Activated CD8-positive, alpha-beta memory T cell treated with anti-CD3 and anti-CD28 coated beads for 24 hours (primary cell): ENCODE measurements at places on chromosomes 7 and 10.

- no peak for DNase-seq
Observed at GRCh38 chr10:89684604-89685003, 16.8 kb upstream of the KIF20B start.

DNA sequence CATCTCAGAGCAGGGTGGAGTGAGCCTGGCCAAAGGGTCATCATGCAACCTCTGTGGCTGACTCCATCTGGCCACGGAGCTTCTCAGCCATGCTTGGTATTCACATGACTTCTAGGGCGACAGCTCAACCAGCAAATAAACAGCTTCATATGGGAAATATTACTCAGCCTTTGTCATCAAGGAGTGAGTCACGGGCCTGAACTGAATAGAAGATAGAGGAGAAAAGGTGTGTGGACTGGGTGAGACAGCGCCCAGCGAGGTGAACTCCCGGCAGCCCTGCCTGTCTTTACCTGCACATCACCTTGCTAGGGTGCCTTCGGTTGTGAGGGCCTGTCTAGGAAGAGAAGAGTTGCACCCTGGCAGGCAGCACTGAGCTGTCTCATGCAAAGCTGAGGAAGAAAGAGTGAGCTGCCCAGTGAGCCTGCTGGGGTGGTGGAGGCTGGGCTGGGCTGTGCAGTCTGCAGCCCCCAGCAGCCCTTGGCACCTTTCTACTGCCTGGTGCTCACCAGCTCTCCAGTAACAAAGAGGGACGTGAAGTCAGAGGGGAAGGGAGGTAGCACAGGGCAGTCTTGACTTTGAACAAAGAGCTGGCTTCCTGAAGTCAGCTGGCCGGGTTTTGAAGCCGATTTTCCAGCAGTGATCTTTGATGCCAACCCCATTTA, 114.2 kb downstream of the EGFR start:
- no peak for DNase-seq

DNA sequence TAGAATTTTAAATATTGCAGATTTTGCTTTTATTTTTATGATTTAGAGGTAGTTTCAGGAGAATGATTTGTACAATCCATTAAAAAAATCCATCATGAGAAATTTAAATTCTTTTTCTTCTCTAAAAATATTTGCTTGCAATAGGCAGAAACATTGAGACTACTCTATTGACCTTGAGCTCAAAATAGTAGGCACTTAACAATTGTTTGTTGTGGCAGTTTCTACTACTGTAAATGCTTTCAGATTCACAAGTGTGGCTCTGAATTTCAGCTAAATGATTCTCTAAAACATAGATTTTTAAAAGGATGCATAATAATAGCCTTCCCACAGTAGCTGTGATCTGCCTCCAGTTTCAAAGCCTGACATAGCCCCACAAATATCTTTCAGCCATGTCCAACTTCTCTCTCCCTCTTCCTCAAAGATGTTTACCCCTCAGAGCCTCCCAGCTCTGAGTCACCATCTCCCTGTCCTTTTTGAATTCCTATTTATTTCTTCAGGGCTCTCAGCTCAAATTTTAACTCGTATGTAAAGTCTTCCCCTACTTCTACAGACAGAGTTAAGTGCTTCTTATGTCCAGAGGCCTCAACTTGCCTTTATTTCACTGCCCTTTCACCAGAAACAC, 160.5 kb downstream of the AOAH start:
- no peak for DNase-seq

- no peak for DNase-seq
Observed at GRCh38 chr10:29479981-29480954, 154.5 kb downstream of the SVIL start.

DNA sequence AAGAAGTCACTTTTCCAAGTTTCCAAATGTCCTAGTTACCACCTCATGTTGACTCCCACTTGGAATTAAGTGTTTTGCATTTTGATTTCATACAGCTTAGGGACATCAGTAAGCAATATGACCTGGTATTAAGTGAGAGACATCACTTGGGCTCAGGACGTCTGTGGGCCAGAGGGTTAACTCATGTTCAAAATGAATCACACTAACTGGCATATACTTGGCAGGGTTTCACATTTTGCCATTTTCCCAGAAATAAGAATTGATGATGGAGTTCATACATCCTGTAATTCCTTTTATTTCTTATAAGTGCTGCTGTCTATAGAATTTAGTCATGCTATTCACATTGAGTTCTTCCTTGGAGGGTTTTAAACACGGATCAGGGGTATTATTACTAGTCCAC, 516.5 kb downstream of the PHTF2 start:
- DNase-seq, result no peak

DNA sequence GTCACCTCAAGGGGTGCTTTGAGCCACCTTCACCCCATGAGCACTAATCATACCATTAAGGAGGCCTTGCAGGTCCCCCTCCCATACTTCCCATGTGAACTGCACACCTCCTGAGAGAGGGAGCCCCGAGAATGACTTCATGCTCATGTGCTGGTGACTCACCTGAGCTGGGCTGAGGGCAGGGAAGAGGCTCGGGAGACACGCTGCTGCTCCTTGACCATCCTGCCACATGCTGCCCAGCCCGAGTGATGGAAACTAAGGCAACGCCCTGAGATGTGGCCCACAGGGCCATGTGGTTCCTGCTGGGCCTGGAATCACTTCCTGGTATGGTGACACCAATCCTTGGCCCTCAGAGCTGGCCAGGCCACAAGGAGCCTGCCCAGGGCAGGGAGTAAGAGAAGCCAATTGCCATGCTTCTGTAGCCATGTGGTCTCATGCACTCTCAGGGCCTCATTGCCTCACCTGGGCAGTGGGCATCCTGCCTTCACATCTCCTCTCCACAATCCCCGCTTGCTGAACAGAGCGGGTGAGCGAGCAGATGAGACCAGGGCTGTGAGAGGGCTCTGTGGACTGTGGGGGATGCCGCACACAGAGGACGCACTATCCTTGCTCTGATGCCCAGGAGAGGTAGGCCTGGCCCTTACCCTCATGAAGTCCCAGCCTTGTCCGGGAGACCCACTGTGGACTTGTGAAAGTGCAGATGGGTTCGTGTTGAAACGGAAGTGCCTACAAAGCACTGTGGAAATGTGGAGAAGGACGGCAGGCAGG, 18.3 kb upstream of the PPIF start:
- DNase-seq, result no peak

GRCh38 chr7:92815412-92815811, 21.0 kb downstream of the CDK6 start:
- DNase-seq, result no peak

GRCh38 chr7:119944601-119944972, 328.4 kb upstream of the KCND2 start:
- no peak for DNase-seq
